ENCODE measurements at places on chromosomes 1 and 21.

DNA sequence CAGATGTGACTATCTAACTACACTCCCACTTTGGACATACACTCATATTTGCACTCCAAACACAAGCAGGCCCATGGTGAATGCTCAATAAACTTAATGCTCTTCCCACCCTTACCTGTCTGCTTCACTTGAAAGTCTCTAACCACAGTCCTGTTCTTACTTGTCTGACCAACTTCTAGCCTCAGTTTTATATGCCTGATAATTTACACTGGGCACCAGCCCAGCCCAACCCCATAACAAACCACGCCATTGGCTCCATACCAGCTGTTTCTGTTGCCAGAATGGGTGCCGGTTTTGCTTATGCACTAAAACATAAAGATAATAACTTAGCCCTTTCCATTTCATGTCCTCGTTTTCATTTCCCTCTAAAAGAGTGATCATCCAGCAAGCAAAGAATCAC is 395.4 kb downstream of the NTNG1 start:
- no peak for DNase-seq

GRCh38 chr1:34779526-34779925 is 1.5 kb upstream of the GJB3 start:
- no peak for DNase-seq

DNA sequence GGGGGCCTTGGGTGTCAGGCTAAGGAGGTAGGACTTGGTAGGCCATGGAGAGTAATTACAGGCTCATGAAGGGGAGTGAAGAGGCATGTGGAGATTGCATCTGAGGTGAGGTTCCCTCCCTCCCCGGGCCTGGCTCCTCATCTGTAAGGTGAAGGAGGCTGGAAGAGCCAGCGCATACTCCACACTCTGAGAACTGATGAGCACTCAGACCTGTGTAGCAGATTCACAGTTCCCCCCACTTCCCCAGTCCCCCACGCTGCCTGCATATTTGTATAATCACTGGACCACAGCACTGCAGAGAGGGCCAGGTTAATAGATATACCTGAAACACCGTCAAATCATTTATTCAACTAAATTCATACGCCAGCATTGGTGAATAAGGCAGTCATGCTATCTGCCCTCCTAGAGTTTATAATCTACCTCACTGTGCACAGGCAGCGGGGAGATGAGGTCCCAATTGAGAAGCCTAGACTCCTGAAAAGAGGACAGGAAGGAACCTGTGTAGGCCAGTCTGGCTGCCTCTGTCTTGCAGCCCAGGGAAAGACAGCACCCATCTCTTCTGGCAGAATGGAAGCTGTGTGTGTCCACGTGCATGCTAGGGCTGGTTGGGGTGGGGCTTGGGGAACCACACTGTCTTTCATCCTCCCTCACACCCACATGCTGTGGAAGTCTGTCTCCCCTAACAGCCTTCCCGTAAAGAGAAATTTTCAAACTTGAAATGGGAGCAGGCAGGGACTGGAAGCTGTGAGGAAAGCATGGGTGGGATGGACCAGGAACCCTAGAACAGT is 110.6 kb upstream of the ATP1A1 start:
- no peak for DNase-seq

DNA sequence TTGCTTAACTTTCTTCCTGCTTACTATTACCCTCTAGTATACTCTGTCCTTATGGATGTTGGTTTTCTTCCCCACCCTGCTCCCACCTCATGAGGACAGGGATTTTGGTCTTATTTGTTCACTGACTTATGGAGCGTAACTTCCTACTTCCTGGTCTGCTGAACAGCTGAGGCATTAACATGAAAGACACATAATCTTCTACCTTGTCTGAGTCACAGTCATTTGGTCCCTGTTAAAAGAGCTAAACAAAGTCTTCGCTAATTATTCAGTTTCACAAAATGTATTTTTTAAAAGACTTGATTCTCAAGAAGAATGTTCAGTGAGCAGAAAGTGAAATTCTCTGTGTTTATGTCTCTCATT is 18.5 kb downstream of the RNASEL start:
- no peak for DNase-seq

GRCh38 chr1:196677781-196678509 is 26.1 kb downstream of the CFH start:
- no peak for DNase-seq

- no peak for DNase-seq
Measured at GRCh38 chr1:152735648-152736047, 22.2 kb upstream of the KPRP start.

- peak; percentile 15 for DNase-seq
Measured at GRCh38 chr1:240337781-240338180, 246.1 kb downstream of the FMN2 start.

GRCh38 chr1:55375617-55376258 is 160.6 kb upstream of the USP24 start:
- DNase-seq = no peak

- DNase-seq = no peak
Measured at GRCh38 chr1:83929184-83929583, 69.7 kb downstream of the TTLL7 start.

GRCh38 chr21:19724081-19724480 is 1274.1 kb upstream of the NCAM2 start:
- no peak for DNase-seq

DNA sequence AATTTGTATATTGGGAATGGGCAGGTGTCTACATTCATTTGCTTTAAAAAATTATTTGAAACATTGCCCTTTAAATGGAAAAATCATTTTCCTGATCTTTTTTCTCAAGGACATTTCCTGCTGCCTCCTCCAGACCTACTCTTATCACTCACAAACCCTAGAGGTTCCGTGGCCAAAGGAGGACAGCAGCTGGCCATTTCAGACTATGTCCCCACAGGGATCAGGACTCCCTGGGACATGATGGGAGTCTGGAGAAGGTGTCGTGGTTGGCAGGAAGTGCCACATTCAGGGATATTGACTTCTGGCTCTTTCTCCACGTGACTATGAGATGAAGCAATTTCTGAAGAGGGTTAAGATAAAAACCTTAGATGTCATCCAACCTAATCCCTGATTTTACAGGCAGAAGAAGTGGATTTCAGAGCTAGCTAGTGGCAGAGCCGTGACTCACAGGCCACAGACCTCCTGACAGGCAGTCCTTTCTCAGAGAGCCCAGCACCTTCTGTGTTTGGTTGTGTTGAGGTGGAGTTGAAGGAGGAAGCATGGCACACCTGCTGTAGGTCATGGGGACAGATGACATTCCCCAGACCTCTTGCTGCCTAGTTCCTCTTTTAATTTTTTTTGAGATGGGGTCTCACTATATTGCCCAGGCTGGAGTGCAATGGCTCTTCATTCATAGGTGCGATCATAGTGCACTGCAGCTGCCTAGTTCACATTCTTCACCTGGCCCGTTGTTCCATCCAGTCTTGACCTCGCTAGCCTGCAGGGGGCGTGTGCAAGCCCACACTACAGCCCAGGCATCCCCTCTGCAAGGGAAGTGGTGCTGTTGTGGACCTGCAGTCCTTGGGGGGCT is 25.5 kb upstream of the IL10 start:
- DNase-seq = no peak

DNA sequence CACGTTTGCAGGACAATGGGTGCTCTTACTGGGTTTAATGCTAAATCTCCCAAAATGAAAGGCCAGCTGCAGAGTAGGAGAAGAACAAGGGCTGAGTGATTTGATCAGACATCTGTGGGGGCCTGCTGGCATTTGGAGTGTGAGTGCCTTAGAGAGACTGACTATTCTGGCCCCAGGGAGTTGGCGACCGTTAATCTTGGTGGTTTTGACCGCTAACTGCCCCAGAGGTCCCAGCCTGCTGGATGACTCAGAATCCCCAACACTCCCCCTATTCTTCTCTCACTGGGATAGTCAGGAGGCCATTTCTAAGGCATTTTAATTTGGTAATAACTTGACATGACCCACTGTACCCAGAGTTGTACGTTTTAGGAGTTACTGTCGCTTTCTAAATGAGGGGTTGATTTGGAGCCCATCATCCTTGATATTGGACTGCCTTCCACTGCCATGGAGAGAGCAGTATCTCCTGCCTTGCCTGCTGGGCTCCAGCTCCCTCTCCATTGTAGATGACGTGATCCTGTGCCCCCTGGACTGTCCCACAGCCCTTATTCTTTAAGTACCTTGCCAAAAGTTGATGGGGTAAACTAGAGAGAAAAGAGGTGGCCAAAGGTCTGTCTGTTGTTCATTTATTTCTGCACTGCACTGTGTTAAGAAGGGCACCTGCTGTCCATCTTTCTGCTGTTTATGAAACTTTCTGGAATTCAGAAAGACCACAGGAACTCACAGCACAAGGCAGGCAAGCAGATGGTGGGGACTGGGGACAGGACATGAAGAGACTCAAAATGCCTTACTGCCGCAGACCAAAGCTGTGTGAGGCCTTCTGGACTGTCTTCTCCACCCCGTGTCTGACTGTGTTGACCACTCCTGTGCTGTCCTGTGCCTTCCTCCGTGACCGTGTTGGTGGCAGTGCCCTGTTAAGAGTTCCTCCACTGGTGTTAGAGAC is 98.2 kb upstream of the ARTN start:
- DNase-seq = no peak

GRCh38 chr1:68594851-68595250 is 98.0 kb upstream of the DEPDC1 start:
- DNase-seq = no peak

GRCh38 chr1:226419284-226420029 is 11.6 kb upstream of the PARP1 start:
- DNase-seq = no peak

DNA sequence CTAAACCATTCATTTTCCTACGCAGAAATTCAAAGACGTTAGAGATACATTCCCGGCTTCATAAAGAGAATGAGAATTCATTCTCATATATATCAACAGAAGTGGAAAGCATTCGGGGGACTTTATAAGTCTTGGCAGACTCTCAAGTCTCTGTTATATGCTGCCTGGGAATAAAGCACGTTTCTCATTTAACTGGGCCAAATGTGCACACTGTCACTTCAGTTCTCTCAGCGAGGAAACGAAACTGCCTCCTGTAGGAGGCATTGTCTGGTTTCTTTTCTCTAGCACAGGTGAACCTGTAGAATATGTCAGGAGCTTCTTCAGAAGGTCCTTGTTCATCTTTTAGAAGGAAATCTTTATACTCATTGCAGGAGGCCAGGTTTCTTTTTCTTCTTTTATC is 367.6 kb downstream of the PTBP2 start:
- DNase-seq = peak; percentile 40

DNA sequence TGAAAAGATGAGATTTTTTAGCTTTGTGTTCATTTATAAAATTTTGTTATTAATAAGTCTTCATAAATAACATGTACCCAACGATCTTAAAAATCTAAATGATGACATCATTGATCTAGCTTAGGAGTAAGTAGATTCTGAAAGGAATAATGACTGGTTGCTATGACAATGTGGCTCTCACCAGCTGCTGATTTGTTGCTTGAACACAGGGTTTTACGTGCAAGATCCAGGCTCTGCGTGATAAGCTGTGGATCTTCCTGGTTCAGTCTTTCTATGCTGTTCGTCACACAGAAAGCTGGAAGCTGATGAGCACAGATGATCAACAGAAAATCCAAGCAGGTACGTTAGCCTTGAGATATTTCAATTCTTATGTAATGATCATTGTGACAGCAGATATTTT is 49.1 kb upstream of the C1orf146 start:
- DNase-seq = no peak

DNA sequence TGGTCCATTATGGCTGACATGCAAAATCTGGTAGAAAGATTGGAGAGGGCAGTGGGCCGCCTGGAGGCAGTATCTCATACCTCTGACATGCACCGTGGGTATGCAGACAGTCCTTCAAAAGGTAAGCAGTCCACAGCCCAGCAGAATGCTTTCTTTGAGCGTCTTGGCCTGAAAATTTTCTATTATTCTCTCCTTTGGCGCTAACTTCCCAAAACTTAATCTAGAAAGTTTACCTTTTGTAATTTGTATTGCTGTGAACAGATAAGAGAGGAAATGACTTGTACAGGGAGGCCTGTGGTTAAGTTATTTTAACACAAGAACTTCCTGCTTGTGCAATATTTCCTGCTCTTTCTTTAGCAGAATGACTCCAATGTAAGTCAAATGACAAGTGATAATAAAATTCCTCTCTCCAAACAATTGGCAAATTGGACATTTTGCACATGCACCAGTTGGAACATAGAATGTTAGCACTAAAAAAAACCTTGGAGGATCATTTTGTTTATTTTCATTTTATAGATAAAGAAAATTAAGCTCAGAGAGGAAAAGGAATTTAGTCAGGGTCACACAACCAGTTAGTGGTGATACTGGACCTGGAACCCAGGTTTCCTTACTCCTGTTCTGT is 18.9 kb downstream of the CAP1 start:
- DNase-seq = no peak

DNA sequence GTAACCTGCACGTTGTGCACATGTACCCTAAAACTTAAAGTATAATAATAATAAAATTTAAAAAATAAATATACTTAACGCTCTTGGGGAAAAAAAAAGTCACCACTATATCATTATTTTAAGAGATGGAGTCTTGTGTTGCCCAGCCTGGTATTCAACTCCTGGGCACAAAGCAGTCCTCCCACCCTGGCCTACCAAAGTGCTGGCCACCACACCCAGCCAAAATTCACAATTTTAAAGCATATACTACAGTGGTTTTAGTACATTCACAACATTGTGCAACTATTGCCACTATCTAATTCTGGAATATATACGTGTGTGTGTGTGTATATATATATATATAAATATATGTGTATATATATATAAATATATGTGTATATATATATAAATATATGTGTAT is 5.9 kb downstream of the HMGN2 start:
- no peak for DNase-seq

- peak; percentile 6 for DNase-seq
Measured at GRCh38 chr1:182003025-182003725, 58.3 kb downstream of the ZNF648 start.

GRCh38 chr1:36864182-36864822 is 170.0 kb downstream of the GRIK3 start:
- DNase-seq = no peak

- DNase-seq = no peak
Measured at GRCh38 chr1:235073331-235073967, 55.2 kb downstream of the TOMM20 start.

DNA sequence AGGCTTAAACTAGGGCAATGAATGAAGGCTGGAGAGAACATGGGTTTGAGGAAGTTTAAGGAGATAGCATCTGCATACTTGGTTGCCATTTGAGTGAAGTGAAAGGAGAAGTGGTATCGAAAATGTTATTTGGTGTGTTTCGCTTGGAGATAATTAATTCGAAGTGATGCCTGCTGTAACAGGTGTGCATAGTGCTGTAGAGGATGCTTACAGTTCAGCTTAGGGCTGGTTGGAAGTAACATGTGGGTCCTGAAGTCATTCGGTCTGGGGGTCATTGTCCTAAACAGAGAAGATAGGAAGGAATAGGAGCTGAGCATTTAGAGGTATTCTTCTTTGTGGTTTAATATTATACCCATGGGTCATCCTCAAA is 301 bp upstream of the NUDT17 start:
- DNase-seq = no peak

GRCh38 chr1:58000821-58001220 is 545.7 kb downstream of the OMA1 start:
- DNase-seq = no peak

GRCh38 chr1:169527451-169528214 is 41.9 kb upstream of the SLC19A2 start:
- DNase-seq = no peak
